ENCODE measurements at places on chromosomes 7 and 10.

DNA sequence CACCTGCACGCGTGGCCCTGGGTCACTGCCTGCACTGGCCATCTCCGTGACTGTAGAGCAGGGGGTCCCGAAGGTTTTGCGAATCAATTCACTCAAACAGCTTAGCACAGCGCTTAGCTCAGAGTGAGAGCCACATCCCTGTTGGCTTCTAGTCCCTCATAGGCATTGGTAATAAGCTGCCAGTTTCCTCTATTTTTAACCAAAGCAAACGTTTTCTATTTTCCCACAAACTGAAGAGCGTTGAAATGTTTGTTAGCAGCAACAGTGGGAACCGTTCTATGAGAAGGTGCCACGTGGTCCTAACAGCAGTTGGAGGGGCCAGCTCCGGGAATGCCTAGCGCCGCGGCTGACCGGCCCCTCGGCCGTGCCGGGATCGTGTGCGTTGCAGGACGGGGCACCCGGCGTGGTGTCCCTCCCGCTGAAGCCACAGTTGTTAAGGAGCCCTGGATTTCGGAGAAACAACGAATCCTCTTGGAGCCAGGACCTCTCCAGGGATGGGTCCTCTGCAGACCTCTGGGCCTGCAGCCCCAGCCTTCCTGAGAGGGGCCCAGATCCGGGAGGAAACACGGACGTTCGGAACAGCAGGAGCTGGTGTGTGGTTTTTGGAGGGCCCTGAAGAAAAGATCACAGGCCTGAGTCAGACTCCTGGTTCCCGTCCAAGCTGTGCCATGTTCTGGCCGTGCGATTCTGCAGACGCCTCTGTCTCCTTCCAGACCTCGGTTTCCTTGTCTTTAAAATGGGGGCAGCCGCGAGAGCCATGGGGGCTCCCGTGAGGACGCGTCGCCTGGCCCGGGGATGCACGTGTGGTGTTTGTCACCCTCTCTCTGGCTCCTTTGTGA, 40.3 kb downstream of the FAM20C start:
- no peak for DNase-seq

- DNase-seq = peak; percentile 9
Observed at GRCh38 chr10:77544617-77545016, 93.0 kb downstream of the KCNMA1 start.

DNA sequence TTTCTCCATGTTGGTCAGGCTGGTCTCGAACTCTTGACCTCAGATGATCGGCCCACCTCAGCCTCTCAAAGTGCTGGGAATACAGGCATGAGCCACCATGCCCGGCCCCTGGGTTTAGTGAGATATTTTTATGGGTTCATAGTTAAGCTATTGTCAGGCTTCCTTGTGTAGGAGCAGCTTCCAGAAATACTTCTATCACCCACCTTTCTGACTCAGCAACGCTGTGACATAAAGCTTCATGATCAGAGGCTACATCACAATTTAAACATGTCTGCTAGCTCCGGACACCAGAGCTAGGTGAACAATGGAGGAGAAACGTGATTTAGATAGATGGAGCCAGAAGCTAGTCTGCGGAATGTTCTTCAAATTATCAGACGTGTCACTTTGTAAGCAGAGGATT, 295.8 kb upstream of the LYZL1 start:
- no peak for DNase-seq

DNA sequence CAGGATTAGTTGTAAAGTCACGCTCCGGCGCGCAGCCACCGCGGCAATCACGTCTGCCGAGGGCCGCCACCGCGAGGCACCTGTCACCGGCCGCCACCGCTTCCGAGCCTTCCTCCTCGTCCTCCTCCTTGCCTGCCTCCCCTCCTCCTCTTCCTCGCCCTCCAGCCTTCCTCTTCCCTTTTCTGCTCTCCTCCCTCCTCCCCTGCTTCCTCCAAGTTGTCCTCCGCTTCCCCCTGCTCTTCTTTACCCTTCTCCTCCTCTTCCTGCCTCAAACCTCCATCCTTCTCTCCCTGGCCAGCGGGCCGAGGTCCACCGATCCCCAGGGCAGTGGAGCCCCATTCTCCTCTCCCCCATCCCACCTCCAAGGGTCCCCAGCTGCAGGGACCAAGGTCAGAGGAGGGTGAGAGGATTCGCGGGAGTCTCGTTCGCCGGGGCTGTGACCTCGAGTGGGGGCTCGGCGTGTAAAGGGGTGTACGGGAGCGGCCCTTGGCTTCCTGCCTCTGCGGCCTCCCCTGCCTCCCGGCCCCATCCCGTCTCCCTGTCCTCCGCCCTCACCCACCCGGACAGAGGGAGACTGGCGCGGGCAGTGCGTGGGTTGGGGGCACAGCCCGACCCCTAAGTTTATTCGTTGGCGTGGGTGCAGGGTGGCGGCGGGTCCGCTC, 89.5 kb upstream of the PAX2 start:
- DNase-seq = no peak

- no peak for DNase-seq
Observed at GRCh38 chr10:78863906-78864239, 204.9 kb upstream of the ZMIZ1 start.

- no peak for DNase-seq
Observed at GRCh38 chr10:62426600-62426999, 52.4 kb downstream of the ZNF365 start.

GRCh38 chr7:74183653-74184450, 9.7 kb downstream of the EIF4H start:
- no peak for DNase-seq

- no peak for DNase-seq
Observed at GRCh38 chr7:94471604-94472003, 38.0 kb upstream of the CASD1 start.

DNA sequence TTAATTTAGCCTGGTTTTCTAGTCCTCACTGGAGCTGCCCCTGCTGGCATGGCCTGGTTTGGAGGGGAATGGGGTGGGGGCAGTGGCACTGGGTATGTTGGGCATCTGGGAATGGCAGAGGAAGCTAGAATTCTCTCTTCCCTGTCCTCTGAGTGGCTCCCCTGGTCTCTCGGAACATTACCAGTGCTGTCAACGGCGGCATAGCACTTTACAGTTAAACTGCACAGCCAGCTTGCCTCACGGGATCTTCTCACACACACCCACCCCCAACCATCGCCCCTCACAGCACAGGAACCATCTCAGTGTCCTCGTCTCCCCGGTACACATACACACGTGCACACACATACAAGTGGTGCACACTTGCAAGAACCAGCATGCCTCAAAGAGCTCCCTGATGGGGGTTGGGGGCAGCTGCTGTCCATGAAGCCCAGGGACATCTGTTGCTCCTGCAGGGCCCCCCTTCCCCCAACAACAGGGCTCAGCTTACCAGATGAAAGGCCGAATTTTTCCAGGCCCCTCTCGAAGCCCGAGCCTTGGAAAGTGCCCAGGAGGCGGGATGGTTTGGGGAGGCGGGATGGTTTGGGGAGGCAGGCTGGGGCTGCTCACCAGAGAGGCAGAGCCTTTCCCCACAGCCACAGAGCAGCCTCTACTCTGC, 41.0 kb downstream of the TSPAN15 start:
- DNase-seq = no peak

- no peak for DNase-seq
Observed at GRCh38 chr10:4006858-4007257, 221.8 kb upstream of the KLF6 start.

GRCh38 chr10:76778914-76779795, 858.5 kb downstream of the KCNMA1 start:
- DNase-seq = peak; percentile 24

DNA sequence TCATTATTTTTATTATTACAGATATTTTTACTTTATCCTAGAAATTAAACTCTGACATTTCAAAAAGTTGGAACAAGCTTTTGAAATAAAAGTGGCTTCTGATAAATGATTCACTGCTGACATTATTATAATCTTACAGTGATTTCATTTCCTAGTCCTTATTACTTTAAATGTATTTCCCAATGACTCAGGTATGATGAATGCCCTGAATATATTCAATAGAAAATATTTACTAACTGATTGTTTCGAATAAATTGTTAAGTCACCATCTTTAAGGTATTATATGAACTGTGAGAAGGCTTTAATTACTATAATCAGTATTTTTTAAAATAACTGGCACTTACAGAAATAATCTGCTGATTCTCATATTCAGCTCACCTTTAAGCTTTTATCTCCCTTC, 21.6 kb downstream of the DKK1 start:
- DNase-seq = no peak

DNA sequence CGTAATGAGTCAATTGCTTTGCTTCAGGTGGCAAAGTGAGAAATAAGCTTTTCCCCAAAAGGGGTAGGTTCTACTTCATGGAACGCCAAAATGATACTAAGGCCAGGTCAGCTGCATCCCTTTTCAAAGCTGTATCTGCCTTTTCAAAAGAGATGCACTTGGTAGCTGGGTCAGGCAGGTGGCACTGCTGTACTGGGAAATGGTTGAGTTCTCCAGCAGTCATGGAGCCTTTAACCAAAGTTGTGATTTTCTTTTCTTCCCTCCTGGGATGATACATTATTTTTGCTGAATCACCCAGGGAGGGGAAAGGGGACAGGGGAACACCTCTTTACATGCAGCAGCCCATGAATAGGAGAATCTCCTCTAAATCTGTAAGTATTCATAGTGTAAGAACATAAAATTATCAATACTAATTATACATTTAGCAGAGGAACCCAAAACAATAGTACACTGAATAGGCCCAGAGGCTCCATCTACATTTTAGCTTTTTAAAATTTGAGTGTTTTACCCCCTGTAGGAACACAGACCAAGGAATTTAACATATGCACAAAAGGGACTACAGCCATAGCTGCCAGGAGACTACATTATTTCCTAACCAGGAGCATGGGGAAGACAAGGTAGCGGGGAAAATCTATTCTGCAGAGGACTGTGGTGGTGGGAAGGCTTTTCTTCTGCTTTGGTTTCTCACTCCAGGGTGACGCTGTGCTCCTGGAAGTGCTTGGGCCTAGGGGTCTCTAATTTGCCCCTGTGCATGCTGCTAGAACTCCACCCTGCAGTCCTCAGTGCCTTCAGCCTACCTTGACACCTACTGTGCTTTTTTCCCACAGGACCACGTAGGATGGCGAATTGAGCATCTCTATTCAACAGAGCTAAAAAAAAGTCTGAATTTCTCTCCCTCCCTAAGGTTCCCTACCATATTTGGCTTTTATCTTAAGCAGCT, 6.4 kb upstream of the GPR22 start:
- DNase-seq = peak; percentile 71

DNA sequence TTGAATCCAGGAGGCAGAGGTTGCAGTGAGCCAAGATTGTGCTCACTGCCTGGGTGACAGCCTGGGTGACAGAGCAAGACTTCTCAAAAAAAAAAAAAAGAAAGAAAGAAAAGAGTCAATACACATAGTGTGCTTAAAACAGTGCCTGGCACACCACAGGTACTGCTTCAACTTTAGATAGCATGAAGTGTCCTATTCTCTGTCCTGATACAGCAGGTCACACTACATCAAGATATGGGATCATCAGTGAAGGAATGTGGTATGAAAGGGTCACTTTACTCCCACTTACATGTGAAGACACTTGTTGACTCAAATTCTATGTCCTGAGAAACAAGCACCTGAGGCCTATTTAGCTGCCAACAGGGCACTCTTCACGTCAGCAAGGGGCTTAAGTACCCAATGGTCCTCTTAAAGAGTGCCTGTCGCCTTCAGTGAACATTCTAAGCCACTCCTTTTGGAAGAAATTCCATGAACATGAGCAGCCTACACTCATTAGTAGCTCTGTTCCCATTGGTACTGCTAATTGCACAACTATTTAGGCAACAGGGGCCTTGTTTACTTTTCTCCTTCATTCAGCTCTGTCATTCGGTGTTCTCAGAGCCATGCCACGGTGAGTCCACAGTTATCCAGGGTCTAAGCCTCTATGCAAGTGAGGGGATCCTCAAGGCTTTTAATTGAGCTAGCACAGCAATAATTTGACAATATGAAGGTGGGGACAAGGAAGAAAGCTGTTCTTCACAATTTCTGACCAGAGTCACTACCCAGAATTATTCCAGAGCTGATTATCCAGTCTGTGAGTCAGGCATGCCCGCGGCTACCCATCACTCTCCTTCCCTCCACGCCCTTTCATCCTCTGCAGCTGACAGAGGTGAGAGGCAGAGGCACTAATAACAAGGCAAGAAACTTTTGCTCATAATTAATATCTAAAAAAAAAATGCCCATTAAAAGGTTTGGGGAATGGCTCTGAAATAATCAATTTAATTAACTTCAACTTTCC, 56.6 kb upstream of the PTN start:
- DNase-seq = no peak

GRCh38 chr10:67076144-67076543, 150.3 kb downstream of the LRRTM3 start:
- DNase-seq = no peak

DNA sequence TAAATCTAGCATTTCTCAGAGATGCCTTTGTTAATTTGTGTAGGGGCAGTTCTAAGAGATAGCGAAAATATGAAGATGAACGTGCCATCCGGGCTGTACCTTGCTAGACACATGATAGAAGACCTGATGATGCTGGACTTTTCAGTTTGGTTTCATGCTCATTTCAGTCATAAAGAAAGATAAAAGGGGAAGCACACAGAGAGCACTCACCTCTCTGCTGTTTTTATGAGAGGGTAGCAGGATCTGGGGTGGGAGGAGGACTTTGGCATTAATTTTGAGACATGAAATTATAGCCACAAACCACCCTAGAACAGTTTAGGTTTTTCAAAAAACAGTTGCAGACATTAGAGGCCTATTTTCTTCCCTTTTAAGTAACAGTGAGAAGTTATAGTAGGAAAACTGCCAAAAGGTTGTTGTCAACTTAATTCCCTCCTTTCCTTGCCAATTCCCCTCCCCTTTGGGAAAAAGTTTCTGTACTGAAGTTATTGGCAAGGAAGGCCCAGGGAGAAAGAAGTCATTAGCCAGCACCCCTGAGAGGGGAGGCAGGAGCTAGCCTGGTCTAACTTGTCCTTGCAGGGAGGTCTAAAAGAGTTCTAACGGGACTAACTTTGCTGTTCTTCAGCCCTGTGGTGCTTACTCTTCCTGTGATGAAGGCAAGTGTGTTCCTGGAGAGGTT, 2.6 kb downstream of the ST7 start:
- peak; percentile 3 for DNase-seq

DNA sequence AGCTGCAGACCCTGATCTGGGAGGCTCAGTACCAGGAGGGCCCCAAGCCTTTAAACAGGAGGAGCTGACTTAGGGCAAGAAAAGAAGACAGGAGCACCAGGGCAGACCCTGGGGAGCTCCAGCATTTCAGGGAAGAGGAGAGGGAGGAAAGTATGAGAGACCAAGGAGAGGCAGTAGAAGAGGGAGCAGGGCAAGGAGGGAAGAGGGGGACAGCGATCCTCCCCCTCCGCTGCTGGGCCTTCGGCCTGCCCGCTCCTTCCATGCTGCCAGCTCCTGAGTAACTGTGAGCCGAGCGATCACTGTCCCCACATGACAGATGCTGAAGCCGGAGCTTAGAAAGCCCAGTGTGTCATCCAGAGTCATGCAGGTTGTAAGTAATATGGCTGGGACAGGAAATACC, 65.9 kb downstream of the ALOX5 start:
- DNase-seq = no peak

Measured in A673 (cell line).